ENCODE measurements at places on chromosomes 3 and 15.

- no peak for DNase-seq
Measured at GRCh38 chr3:162718697-162719096, 1222.1 kb downstream of the OTOL1 start.

- DNase-seq, result no peak
Measured at GRCh38 chr3:65182682-65183081, 494.9 kb upstream of the ADAMTS9 start.

- no peak for DNase-seq
Measured at GRCh38 chr3:19877656-19878055, 56.4 kb downstream of the EFHB start.

- no peak for DNase-seq
Measured at GRCh38 chr3:128873244-128874022, 6.0 kb upstream of the ACAD9 start.

- no peak for DNase-seq
Measured at GRCh38 chr15:92393071-92393979, at the start of gene ST8SIA2. Gene ST8SIA2, plus strand, starts transcription at chr15:92393881. Its CDS starts 184 bp downstream, at chr15:92394065.

DNA sequence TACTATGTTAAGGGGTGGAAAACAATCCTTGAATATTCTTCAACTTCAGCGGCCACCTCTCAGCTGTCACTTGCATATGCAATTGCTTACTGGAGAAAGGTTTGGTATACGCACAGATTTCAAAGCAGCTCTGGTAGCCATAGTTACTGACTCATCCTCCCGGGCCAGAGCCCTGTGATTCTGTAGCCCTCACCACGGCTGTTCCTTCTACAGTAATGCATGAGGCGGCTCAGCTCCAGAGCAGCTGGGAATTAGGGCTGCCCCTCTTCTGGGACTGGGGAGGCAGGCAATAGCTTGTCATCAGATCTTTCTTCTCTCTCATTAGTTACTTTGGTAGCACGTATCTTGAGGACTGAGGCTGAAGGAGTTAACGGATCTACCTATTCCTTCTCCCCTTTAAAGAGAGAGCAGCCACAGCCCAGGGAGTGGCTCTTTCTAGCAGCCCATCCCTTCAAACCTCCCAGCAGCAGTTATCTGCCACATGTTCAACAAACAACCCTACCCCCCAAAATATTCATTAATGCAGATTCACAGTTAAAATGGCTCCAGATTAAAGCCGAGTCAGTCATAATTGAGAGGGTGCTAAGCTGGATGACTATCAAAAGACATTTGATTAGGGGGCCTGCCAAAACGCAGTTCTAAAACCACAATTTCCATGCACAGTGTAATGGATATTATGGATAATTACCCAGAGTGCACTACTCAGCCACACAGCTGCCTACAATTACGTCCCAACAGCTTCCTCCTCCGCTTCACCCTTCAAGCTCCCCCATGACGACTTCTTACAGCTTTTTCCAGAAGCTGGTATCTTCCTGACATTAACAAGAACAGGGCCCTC lies 54.7 kb downstream of the ETV5 start:
- DNase-seq, result no peak

GRCh38 chr15:85047271-85047948 lies 65.8 kb downstream of the PDE8A start:
- DNase-seq, result no peak

DNA sequence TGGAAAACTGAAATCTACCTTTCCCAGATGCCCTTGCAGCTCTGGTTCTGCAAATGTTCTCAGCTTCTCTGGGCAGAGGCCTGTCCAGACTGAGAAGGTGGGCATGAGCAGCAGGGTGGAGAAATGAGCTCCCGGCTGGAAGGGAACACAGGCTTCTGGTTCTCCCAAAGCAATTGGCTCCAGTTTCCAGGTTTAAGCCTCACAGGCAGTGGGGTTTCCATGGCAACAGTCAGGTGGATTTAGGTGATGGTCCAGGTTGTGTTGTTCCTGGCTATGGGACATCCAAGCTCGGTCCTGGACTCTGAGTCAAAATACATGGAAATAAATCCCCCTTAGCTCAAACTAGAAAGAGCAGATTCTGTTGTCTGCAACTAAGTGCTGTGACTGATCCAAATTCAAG lies 94.6 kb upstream of the IQSEC1 start:
- DNase-seq, result no peak

DNA sequence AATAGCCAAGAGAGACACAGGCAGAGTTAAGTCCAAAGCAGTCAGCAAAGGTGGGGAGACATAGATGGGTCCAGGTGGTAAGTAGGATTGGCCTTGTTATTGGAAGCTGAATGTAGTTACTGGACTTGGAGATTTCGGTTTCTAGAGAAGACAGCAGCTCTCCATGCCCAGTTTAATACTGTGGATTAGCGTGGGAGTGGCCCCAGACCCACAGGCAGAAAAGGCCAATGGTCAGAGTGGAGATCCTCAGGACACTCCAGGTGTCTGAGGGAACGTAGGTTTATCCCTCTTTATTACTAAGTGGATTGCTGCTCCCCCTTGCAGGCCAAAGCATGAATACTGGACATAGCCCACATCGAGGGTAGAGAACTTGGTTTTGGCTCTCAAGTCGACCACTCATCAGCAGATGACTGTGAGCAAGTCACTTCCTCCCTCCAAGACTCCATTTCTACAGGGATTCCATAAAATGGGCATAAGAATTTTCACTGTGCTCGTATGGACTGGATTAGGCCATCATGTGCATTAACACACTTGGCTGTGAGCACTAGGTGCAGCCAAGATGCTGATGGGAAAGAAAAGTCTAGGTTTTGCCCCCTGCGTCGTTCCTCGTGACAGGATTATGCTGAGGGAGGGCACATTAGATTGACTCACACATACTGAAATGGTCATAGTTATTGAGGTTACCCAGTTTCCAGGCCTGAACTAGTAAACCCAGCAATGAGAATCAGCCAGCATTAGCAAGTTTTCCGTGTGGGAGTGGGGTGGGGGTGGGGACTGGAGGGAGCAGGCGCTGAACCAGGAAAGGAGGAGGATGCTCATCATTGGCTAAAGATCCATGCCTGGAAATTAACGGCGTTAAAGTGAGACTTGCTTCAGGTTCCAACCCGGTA lies 225.2 kb upstream of the TPRG1 start:
- no peak for DNase-seq

DNA sequence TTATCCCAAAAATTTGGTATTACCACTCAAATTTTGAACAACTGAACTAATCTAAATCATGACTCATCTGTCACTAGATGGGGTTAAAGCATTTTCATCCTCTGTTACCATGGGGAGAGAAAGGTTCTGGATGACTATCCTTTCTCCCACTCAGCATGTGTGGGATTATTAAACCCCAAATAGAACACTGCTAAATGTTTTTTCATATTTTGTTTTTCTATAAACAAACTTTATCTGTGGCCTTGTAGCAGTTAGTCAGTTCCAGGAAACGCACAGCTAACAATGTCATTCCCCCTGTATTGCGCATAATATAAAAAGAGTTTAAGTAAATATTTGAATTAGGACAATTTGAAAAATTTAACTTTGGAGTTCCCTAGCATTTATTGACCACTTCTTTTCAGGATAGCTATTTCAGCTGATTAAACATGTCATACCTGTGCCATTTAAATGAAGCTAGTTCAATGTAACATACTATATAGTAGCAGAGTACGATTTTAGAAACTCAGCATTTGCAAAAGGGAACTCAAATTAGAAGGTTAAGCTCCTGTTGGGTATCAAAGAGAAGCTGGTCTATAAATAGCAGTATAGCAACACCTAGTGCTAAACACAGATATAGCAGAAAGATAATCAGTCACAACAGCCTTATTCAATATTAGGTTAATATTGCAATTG lies 9.2 kb upstream of the TMEM212 start:
- no peak for DNase-seq

GRCh38 chr3:172159962-172160538 lies 120.7 kb downstream of the FNDC3B start:
- no peak for DNase-seq

GRCh38 chr3:9808345-9809037 lies 1.6 kb upstream of the TTLL3 start:
- no peak for DNase-seq

- DNase-seq, result no peak
Measured at GRCh38 chr15:98881526-98882520, 125.8 kb downstream of the PGPEP1L start.

GRCh38 chr3:71395470-71395869 lies 188.1 kb downstream of the FOXP1 start:
- DNase-seq, result no peak

DNA sequence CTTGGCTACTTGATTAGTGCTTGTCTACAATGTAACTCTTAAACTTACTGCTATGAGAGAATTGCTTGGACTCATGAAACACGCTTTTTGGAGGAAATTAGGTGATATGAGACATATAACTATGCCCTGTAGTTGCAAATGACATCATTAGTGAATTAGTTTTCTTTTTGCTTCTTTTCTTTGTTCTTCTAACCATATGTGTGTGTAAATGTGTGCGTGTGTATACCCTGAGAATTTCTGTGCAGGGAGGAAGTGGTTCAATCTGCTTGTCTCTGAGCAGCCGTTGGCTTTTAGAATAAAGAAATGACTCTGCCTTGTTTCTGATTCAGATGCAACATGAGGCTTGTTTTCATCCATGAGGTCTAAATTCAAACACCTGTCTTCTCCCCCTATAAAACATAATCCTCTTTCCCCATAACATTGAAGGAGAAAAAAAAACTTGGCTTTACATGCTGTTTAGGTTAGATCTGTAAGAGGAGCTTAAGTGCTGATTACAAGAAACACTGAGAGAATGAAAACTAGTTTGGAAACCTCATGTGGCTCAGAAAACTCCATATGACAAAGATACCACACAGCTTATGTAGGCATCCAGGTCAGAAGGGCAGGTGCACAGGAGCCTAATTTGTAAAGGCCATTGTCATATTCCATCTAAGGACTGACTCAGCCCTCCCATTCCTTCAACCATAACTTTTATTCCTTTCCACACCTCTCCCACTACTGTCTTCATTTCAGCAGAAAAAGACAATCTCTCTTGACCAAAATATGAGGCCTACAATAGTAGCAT lies 30.5 kb upstream of the BLM start:
- no peak for DNase-seq

- DNase-seq, result no peak
Measured at GRCh38 chr3:13612829-13613228, 63.9 kb downstream of the FBLN2 start.

DNA sequence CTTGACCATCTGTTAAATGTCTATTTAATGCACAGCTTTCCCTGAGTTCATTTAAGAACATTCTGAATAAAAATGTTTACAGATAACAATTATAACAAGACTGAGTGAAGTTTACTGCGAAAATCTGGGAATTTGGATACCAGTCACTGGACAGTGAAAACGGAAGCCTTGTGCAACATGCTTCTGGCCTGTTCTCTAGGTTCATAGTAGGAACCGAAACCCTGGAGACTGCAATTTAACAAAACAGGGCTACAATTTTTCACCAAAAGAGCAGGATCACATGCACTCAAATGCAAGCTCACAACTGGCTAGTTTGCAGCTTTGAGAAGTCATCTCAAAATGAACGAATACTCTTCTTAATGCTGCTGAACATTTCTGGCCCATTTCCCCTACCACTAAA lies 435.9 kb downstream of the NR2F2 start:
- no peak for DNase-seq

GRCh38 chr3:161177991-161178390 lies 43.1 kb upstream of the NMD3 start:
- DNase-seq, result no peak

DNA sequence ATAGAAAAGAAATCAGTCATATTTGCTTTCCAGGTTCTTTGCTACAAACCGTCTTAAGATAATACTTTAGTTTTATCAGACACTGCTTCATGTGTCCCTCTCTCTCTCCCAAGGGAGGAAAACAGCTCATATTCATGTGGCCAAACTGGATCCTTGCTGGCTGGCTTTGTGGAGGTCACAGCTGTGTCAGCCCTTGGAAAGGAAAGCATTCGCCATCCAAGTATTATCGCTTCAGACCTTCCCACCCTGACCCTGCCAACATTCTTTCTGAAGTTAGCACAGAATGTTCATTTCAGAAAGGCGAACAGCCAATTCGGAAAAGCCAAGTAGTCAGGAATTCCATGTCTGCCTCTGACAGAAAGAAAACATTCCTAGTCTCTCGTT lies 213.6 kb downstream of the FEZF2 start:
- DNase-seq, result no peak

DNA sequence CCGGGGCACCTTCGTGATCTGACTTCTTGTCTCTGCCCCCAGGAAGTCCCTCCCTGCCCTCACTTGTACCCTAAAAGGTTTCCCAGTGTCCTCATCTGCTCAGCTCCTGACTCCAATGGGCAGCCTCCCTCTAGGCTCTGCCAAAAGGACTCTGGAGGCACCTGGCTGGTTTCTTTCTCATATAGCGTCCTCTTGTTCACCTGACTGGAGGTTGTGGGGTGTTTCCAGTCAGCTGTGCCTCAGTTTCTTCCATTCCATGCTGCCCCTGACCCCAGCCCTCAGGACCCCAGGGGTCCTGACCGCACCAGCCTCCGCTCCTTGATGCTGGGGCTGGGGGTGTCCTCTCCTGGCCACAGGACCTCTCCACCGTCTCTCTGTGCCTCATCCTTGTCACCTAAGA lies 2.5 kb downstream of the PRR23E start:
- DNase-seq, result no peak

GRCh38 chr15:51328926-51329325 lies 9.5 kb downstream of the CYP19A1 start:
- DNase-seq, result no peak

DNA sequence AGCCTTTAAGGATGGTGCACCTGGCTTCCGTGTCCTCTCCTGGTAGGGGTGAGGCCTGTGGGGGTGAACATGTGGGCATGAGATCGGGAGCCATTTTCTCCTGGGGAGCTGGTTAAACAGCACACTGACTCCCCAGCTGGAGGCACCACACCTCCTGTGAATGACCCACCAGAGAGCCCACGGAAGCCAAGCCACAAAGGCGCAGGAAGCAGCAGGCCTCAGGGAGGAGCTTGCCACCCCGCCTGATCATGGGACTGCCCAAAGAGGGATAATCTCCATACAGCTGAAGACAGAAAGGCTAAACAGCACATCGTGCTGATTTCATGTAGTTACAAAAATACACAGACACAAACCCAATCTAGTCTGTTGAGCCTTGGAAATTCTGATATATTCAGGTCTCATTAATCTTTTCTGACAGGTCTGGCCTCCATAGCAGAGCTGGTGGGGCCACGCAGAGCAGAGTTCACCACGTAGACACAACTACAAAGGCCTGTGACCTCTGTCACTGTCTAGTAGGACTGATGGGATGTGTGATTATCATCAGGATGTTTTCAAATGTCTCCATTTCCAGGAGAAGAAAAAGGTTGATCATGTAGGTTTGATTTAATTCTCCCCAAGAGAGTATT lies 75.2 kb downstream of the DUT start:
- DNase-seq, result no peak

GRCh38 chr15:78212546-78213424 lies 21.6 kb downstream of the ACSBG1 start:
- no peak for DNase-seq
